ENCODE measurements at places on chromosomes 4 and X.

GRCh38 chr4:127709456-127709855 lies 20.7 kb upstream of the SLC25A31 start:
- DNase-seq = no peak

GRCh38 chr4:146232131-146232722 lies 17.9 kb downstream of the REELD1 start:
- no peak for DNase-seq

DNA sequence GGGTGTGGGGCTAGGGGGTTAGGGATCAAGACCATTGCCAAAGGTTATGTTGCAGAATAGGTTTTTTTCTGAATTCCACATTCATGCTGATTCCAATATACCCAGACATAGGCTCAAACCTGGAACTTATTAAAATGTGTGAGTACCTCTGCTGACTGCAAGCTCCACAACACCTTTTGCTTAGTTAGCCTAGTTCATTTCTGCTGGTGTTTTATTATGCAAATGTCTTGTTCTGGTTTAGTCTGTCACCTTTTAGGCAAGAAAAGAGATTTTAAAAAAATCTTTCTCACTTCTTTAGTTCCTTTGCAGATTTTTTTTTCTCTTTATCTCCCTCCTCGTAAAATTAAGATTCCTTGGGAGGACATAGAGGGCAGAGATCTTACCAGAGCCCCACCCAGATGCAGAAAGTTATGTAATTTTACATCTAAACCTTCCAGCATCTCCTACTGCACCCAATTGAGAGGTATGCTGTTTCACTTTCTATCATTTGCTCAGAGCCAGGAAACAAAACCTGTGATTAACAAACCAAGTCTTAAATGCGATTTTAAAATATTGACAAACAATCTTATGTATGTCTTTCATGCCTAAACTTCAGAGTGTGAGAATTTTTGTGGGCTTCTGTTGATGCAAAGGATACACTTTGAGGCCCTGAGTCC lies 190.7 kb upstream of the CLNK start:
- no peak for DNase-seq

GRCh38 chr4:173057901-173058300 lies 110.7 kb upstream of the GALNT7 start:
- DNase-seq = no peak

GRCh38 chr4:1795299-1796195 lies 2.5 kb downstream of the FGFR3 start:
- DNase-seq = no peak

DNA sequence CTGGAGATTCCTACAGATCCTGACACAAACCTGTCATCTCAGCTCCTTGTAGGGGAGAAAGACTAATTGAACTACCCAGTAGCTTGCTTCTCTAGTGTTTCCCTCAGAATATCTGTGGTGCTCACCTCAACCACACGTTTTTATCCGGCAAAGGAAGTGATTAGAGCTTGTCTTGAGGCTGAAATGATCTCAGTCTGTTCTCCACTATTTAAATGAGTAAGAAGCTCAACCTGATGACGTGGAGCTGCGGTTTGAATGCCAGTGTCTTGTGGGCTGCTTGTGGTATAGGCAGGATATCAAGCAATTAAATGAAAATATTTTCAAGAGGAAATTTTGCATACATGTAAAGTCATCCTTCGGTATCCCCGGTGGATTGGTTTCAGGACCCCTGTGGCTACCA lies 270.2 kb downstream of the TLL1 start:
- DNase-seq = no peak

DNA sequence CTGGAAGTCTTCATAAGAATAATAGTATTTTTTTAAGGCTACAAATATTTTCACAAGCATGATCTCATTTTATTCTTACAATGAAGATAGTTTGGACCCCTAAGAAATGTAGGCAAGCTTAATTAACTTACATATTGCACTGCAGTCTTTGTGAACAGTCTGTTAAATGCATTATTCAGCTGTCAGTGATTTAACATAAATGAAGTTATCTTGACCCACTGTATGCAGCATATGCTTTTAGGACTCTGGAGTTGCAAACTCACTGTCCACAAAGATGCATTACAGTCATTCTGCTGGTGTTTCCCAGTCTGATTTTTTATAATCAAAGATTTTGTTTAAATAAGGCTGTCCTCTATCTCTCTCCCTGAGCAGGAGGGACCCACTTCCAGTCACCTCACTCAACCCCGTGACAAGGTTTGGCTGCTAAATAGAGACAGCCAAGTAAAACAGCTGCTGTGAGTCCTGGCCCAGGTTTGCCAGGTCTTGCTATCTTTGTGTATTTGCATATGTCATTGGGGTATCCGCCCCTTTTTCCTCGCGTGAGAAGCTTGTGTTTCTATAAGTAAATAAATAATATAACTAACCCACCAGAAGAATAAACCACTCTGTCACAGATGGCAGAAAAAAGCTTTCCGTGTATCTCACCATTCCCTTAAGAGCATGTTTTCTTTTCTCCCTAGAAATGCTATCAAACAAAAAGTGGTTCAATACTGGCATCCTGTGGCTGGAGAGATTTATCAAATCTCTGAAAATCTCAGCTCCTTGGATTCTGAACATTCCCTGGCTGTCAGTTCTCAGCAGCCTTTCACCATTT lies 67.0 kb downstream of the SLC7A11 start:
- no peak for DNase-seq

DNA sequence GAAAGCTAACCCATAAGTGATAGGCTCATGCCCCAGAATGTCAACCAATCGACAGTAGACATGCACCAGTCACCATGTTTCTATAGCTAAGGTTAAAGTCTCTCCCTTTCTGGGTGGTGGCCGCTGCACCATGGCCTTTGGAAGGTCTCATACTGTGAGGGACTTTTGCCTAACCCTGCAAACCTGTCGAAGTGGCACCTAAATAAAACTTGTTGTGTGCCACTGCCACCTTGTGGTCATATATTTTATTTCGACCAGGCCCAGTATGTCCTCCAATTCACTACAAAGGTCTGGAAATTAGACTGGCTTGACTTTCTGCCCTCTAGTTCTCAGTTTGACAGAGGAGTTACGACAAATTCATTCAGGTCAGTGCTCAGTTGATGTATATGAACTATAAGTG lies 163.1 kb downstream of the SMARCA1 start:
- no peak for DNase-seq

- DNase-seq = no peak
Observed at GRCh38 chrX:28638775-28639174, 51.5 kb downstream of the IL1RAPL1 start.

DNA sequence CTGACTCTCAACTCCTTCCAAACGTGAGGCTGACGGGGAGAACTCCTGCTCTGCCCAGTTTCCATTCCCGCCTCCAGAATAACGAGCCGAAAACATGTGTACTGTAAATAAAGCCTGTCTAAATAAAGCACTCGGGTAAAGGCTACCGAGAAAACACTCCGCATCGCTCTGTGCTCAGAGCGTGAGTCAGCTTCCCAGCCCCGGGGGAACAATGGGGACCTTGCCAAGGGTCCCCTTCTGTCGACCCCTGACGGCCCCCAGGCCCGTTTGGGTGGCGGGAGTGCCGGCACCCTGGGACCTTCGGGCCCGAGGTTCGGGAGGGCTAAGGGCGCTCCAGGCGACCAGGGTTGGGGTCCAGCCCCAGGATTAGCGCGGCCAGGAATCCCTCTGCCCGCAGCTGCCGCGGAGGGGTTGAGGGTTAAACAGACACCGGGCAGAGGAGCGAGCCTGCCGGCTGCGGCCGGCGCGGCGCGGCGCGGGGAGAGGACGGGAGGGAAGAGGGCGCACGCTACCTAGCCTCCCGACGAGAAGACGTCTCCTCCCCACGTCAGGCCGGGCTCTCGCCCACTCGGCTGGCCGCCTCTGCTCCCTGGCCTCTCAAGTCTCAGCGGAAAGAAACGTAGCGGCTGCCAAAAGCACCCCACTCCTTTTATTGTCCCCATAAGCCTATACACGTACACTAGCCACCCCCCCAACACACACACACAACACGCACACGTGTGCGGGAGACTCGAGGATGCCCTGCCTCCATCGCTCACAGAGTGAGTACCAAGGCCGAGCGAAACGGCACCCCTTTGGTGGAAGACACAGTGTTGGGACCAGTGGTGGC lies 85.5 kb downstream of the BCOR start:
- no peak for DNase-seq

GRCh38 chr4:188484256-188484655 lies 345.0 kb downstream of the TRIML1 start:
- no peak for DNase-seq

DNA sequence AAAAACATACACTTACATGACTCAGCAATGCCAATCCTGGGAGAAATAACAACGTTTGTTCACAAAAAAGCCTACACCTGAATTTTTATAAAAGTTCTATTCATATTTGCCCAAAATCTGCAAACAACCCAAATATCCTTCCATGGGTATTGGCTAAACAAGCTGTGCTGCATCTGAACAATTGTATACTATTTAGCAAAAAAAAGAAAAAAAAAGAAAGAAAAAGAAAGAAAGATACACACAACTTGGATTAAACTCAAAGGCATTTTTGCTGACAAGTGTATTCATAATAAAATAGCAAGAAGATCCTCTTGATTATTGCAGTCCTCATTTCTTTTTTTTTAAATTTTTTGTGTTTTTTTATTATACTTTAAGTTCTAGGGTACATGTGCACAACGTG lies 24.5 kb upstream of the MAGEA3 start:
- DNase-seq = no peak

- no peak for DNase-seq
Observed at GRCh38 chrX:106649523-106650428, 38.0 kb downstream of the RADX start.

GRCh38 chrX:148290931-148291330 lies 209.5 kb upstream of the AFF2 start:
- no peak for DNase-seq

GRCh38 chrX:149962859-149963757 lies 24.8 kb upstream of the EOLA2 start:
- DNase-seq = no peak

DNA sequence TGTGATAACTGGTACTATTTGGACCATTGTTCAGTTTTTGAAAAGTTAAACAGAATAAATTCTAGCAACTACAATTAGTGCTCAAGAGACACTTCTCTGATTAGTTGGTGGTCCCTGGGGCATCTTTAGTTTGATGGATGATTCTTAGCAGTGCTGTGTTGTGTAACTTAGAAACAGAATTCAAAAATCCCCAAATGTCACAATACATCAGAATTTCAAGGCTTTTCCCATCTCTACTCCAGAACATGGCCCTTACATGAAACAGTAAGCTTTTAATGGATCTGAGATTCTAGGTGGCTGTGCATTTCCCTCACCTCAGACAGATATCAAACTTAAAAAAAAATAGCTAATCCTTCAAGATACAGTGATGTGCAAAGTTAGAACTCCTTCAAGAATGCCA lies 104.4 kb upstream of the CXCL13 start:
- DNase-seq = no peak

GRCh38 chrX:72029483-72030411 lies 102.0 kb downstream of the RTL5 start:
- no peak for DNase-seq

GRCh38 chr4:78024576-78025091 lies 32.5 kb upstream of the FRAS1 start:
- no peak for DNase-seq

DNA sequence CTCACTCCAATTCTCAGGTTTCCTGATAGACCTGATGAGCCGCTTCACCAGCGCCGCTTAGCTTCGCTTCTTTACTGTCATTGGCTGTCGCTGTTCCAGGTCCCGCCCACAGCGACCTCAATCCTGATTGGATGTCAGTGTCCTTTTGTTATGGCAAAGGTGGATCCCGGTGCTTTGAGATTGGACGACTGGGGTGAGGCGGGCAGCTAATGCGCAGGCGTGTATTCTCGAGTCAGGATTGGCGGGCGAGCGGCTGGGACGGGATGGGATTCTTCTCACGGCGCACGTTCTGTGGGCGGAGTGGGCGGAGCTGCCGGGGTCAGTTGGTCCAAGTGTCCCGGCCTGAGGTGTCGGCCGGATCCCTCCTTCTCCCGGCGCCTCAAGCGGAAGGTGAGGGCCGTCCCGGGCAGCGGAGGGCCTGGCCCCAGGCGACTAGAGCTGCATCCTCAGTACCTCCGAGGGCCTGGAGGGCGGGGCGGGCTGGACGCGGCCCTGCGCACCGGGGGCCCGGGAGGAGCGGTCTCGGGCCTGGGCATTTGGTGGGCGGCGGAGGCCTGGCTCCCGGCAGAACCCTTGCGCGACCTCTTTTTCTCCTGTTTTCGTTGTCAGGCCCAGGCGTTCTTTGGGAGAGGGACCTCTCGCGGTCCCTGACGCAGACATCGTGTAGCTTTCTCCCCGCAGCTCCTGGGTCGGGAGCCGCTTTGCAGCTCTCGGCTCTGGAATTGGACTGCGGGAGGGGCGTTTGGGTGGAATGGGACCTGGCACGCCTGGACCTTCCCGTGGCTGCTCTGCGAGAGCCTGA lies at the start of gene SCOC:
Gene SCOC, plus strand, starts transcription at position 319 of the 802 bp plus-strand sequence. CDS start 5,525 bp downstream, outside the sequence.
- DNase-seq = peak; percentile 97

DNA sequence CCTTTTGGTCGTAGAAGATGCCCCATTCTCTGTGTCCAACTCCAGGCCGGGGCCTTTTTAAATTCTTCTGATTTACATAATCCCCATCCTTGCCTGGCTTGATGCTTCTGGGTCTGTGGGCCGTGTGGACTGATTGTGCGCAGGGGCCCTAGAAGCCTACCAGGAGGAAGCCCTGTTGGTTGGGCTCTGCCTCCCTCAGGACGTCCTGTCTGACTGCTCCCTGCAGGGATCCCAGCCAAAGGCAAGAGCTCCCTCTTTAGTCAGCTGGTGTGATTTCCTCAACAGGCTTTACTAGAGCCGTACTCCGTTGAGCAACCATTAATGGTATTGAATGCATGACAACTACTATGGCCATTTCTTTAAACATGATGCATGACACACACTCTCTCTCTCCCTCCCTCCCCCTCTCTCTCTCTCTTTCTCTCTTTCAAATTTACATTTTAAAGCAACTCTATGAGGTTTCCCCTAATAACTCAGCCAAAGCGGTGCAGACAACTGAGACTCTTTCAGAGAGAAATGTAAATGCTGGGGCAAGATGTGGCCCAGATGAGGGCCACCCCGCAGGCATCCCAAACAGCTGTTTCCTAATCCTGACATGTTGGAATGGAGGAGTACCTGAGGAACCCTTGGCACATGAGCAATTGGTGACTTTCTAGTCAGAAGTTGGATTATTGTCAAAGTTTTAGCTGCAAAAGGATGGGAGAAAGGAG lies 117.3 kb downstream of the DRD5 start:
- DNase-seq = no peak

GRCh38 chr4:124526769-124527168 lies 185.8 kb downstream of the ANKRD50 start:
- DNase-seq = no peak
